ENCODE measurements at places on chromosomes 2 and 18.

GRCh38 chr2:27162151-27163121 is 13.6 kb downstream of the TCF23 start:
- no peak for DNase-seq

DNA sequence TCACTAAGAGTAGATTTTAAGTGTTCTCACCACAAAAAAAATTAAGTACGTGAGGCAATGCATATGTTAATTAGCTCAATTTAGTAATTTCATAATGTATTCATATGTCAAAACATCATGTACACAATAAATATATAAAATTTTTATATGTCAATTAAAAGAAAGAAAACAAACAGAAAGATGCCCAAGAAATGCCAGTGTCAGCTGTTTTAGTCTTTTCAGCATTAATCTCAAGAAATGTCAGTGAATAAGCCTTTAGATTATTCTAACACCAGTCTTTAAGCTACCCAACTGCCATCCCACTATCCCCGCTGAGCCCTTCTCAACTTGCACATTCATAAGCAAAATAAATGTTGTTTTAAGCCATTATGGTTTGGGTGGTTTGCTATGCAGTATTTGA is 76.5 kb downstream of the C1D start:
- DNase-seq: no peak

- DNase-seq: no peak
These were observed 391 bp downstream of the ZNF385B start for GRCh38 chr2:179861027-179861415.

GRCh38 chr2:30155889-30156658 is 9.3 kb downstream of the YPEL5 start:
- DNase-seq: no peak

- DNase-seq: peak; percentile 67
These were observed 78.1 kb downstream of the AAK1 start for GRCh38 chr2:69565431-69565839.

DNA sequence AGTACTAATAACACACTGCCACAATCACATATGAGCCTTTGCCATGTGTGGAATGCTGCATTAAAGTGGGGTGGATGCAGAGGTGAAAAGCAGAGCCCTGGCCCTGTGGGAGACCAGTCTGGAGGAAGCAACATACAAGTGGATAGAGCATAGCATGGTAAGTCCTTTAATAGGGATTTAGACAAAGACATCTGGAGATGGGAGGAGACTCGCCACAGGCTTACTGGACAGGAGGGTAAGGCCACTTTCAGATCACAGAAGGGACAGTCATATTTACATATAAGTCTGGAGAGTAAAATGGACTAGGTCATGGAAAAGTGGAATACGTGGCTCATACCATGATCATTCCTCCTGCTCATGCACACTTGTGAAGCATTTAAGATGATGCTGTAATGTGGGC is 84.3 kb downstream of the PPP1R1C start:
- DNase-seq: no peak

GRCh38 chr2:201777869-201778268 is 2.9 kb downstream of the ALS2 start:
- DNase-seq: no peak

DNA sequence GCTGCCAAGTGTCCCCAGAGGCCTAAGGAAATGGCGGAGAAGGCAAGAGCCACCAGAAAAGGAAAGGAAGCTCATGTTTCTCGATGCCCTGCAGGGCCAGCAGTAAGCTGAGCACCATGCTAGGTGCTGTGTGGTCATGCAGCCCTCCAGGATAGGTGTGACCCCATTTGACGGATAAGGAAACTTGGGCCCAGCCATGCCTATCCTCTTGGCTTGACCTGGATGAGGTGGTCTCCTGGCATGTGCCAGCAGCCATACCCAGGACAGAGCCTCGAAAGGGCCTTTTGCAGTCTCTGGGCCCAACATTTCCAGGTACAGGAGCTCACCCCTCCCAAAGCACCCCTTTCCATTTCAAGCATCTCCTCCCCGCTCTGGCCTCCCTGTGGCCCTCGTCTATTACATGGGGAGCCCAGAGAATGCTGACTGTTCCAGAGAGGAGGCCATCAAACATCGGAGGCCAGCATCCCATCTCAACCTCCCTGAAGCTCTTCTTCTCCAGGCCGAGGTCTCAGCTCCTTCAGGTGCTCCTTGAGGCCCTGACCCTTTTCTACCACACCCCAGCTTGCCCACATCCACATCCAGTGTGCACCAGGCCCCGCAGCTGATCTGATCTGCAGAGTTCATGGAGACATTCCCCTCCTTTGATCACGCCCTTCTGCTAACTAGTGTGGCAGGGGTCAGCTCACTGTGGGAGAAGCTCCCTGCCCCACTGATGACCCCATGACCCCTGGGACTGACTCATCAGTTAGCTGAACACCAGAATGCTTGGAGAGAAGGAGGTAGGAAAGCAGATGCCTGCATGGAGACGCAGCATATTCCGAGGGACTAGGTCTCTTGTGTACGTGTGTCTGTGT is 208.4 kb downstream of the TNS1 start:
- no peak for DNase-seq

DNA sequence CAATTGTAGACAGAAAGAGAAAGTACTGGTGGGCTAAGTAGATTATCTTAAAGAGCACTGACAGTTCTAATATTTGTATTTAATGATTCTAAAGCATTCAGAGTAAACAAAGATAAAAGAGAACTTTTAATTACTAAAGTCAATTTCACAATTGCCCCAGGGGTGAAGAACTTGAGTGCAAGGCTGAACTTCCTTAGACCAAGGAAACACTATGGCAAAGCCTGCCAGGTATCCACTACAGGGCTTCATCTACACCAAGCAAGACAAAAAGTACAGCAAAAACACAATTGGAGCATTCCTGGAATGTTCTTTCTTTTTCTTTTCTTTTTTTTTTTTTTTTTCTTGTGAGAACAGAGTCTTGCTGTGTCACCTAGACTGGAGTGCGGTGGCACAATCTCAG is 46.9 kb upstream of the NDUFV2 start:
- DNase-seq: no peak

GRCh38 chr2:177391822-177392372 is 676 bp upstream of the AGPS start:
- DNase-seq: no peak

DNA sequence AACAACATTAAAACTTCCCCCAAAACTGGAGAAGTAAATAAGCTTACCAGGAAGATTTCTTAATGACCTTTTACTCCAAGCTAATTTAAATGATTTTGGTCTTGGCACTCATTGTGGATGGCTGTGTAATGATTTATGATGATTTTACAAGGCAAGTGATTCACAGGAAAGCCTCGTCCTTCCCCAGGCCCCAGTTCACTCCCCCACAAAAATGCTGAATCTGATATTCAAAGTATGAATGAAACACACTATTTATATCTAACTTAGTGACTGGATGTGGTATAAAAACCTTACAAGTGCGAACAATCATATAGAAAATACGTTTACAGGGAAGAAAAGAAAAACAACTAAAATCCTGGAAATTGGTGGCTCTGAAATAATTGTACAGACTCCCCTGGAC is 49.8 kb downstream of the ZNF516 start:
- no peak for DNase-seq

GRCh38 chr2:240913810-240914644 is 7.9 kb downstream of the CROCC2 start:
- peak; percentile 45 for DNase-seq

GRCh38 chr2:203993560-203993959 is 57.0 kb downstream of the ICOS start:
- DNase-seq: no peak

GRCh38 chr2:59770651-59771050 is 782.8 kb downstream of the BCL11A start:
- DNase-seq: no peak

DNA sequence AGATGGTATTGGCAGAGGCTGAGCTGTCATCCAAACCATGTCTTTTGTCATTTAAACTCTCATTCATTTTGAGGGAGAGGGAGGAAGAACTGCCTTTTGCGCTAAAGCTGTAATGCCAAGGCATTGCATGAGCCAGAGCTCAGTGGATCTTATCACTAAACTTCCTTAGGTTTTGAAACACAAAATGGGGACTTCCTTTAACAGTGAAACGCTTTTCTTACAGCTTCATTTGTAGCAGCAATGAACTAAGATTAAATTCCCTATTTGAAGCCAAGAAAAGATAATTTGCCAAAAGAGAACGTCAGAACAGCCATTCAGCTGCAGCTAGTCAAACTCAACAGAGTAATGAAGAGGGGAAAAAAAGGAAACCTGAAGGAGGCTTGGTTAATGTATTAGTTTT is 143.5 kb upstream of the MMADHC start:
- DNase-seq: no peak

- DNase-seq: no peak
These were observed 25.5 kb downstream of the MRPL35 start for GRCh38 chr2:86224645-86225355.

DNA sequence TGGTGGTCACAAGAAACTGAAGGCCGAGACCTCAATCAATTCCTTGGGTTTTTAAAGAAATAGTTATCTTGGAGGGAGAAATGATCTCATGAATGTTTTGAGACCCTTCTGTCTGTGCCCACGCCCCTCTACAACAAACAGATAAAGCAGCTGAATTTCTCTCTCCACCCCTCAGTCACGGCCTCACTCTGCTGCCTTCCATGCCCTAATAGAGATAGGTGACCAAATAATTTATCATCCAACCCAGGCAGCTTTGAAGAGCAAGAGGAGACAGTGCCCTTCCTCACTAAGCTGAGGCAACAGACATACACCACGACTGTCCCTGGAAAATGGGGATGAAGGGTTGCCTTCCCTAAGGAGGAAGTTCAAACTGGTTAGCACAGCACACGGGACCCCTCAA is 71.2 kb downstream of the LBH start:
- DNase-seq: no peak

GRCh38 chr2:143901185-143901842 is 618.6 kb downstream of the ZEB2 start:
- DNase-seq: peak; percentile 66

DNA sequence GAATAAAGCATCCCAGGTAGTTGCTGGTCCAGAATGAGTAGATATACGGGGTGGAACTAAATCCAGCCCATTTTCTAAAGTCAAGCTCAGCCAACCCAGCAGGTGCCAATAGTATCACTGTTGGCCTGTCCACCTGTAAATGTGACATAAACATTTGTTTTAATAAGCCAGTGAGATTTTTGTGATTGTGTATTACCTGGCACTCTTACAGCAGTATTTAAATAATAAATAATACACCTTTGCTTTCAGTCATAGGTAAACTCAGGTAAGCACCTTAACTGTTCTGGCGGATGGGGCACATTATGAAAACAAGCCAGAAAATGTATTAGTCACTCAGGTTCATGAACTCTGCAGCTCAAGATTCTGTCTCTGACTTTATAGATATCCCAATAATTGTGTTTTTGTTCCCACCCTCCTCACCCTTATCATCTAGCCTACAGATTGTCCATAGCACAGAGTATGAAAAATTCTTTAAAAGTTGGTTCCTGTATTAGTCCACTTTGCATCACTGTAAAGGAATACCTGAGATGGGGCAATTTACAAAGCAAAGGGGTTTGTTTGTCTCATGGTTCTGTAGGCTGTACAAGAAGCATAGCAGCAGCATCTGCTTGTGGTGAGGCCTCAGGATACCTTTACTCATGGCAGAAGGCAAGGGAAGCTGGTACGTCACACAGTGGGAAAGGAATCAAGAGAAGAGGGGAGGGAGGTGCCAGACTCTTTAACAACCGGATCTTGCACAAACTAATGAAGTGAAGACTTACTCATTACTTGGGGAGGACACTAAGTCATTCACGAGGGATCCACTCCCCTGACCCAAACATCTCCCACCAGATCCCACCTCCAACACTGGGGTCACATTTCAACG is 73.0 kb upstream of the CYRIA start:
- no peak for DNase-seq

- DNase-seq: no peak
These were observed 46.2 kb downstream of the C2orf42 start for GRCh38 chr2:70144443-70145143.

DNA sequence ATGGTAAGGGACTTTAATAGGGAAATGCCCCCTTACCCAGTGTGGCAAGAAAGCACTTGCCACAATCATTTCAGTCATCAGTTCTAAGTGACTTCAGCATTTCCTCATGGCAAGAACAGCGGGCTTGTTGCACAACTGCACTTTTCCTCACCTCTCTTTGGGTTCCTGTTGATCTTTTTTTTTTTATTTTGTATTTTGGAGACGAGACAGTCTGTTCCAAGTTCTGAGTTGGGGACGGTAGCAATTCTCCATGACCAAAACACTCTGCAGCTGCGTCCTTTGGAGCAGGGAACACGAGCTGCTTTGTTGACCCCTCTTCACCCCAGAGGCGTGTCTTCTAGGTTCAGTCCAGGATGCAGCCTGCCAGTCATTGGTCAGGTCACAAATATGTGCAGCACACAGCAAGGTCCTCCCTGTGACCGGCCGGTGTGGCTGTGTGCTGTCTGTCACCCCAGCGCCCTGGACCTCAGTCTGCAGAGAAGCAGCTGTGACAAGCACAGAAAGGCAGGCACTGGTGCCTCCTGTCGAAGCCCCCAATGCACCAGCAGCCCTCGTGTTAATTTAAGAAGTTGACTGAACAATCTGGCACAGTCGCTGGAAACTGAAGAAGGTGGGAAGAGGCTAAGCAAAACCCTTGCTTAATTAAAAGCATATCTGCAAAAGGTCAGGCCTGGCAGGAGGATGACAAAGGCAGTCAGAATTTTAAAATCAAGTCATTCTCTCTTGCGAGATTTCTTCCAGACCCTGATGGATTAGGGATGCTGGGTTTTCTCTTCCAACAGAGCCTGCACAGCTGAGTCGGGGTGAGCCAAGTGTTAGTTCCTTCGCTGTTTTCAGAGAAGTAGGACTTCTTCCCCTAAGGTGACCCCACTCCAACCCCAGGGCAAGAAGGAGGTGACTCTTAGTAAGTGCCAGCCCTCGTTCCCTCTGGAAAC is 96.7 kb upstream of the COPS8 start:
- DNase-seq: no peak

DNA sequence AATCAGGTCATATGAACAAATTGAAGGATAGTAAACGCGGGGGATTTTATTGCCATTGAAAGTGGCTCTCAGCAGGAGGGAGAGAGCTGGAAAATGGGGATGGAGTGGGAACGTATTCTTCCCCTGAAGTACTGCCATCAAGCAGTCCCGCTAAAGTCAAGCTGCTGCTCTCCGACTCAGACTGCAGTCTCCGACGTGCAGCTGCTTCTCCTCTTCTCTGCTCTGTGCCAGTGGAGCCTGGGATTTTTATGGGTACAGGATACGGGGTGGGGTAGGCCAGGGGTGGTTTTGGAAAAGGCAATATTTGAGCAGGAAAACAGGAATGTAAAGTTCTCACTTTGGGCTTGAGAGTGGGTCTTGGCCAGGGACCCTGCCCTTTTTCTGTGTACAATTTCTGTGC is 33.0 kb downstream of the KCTD18 start:
- DNase-seq: no peak

DNA sequence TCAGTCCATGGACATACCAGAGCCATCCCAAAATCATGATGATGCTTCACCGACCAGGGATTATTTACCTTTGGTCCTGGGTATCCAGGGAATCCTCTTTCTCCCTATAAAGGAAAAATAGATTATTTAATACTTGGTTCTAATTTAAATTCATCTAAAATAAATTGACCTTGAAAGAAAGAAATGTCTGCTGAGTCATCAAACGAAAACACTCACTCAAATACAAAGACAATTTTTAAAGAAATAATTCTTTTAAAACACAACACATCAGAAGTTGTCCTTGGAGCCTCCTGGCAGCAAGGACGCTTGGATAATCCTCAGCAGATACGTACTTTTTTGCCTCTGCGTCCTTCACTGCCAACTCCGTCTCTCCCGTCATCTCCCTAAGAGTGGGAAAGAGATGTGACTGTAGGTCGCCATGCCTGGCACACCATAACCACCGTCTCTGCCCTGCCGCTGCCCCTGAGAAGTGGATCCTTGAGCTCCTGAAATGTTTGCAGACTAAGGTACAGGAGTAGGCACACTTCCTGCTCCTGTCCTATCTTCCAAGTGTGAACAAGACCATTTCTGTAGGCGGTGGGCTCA is 65.6 kb downstream of the COL6A3 start:
- no peak for DNase-seq
